Diencephalon (tissue), 1 donor: ENCODE measurements at places on chromosomes 5 and 9. TPM values are rescaled to one million over a fixed set of nuclear protein-coding genes. Genes with fewer than 3 reads are reported as not detected.

The WASHC1 gene
- total RNA-seq = 6.2 TPM

The CLIC3 gene
- total RNA-seq = not detected

The MAMDC4 gene
- 2.8 TPM for total RNA-seq

The IER5L gene
- total RNA-seq = 8.5 TPM

The CAMK2A gene
- 59.7 TPM for total RNA-seq

The MPDZ gene
- 64.1 TPM for total RNA-seq

The TRIP13 gene
- 8.8 TPM for total RNA-seq

The GCNT1 gene
- 3.9 TPM for total RNA-seq
